ENCODE measurements at places on chromosomes 5 and 9. TPM values are rescaled to one million over a fixed set of nuclear protein-coding genes. Genes with fewer than 3 reads are reported as not detected.

DNA sequence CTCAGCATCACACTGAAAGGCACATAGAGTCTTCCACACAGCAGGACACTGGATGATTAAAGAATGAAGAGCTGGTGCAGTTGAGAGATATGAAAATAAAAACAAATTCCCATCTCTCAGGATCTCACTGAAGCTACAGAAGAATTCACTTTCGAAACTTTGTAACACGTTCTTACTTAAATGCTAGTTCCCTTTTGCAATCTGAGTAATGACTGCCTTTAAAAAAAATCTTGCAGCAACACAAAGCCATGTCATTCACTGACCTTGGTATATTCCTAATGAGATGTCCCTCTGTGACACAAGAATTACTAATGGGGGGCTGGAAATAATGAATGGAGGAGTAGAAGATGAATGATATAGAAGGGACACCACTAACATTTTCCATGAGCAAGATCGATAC lies 201.8 kb downstream of the GLIS3 start:
- H3K4me3 ChIP-seq, result no peak overlapping the region
- no peaks in the 10 kb centered on the region for H3K27me3 ChIP-seq
- no peak overlapping the region for H3K27ac ChIP-seq
- H3K36me3 ChIP-seq, result no peaks in the 10 kb centered on the region
- no peak for DNase-seq

DNA sequence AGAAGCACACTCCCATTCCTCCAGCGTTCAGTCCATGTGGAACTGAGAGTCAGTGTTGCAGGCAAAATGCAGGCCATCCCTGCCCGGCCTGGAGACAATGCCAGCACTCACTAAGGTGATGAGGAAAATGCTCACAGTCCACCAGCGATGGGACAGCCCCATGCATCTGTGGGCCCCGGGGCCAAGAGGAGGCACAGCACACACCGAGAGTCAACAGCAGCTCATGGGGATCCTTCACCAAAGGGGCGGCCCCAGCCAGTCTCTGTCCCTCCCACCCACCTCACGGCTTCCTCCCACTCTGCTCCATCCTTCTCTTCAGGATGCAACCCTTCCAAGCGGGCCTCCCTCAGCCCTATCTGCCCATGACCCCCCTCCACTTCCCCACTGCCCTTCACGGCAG lies 6.2 kb downstream of the SEMA4D start:
- no peak for DNase-seq
- H3K4me1 ChIP-seq, result peaks cover 97% of the 10 kb centered on the region
- peaks cover 3% of the 10 kb centered on the region for H3K36me3 ChIP-seq
- no peaks in the 10 kb centered on the region for H3K27me3 ChIP-seq
- H3K27ac ChIP-seq, result peak overlapping the region; percentile 96

DNA sequence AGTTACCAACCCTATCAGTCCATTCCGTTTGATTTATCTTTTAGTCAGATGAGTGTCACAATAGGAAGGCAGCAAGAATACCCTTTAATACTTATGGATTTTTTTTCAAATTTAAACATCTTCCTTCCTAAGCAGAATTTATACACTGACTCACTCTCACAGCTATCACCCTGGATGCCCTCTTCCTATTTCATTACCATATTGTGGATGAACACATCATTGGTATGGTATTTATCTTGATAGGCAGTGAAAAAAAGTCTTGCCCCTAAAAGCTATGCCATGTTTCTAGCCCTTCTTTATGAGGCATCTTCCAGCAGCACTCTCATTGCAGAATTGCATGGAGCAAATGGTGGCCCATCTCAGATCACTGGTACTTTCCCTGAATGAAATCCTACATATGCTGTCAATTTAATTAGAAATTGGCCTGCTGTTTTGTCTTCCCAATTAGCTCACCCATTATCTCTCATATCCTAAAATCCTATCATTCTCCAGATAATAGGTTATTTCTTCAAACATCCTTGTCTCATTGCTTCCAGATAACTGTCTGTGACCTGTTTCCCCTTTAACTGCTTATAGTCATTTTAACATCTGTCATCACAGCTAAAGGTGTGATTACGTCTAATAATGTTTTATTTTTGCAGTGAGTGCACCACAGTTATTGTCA lies 433.5 kb upstream of the POU5F2 start:
- no peaks in the 10 kb centered on the region for H3K27me3 ChIP-seq
- no peak overlapping the region for H3K27ac ChIP-seq
- H3K36me3 ChIP-seq, result no peaks in the 10 kb centered on the region
- DNase-seq, result no peak

GRCh38 chr9:27165670-27166069 lies 56.6 kb downstream of the TEK start:
- H3K36me3 ChIP-seq, result peaks cover 6% of the 10 kb centered on the region
- H3K4me1 ChIP-seq, result no peaks in the 10 kb centered on the region
- H3K4me3 ChIP-seq, result no peak overlapping the region
- DNase-seq, result no peak

- no peak overlapping the region for H3K27ac ChIP-seq
- H3K4me3 ChIP-seq, result no peak overlapping the region
- no peaks in the 10 kb centered on the region for H3K36me3 ChIP-seq
- no peak for DNase-seq
- H3K27me3 ChIP-seq, result peaks cover 8% of the 10 kb centered on the region
These were observed 218.7 kb downstream of the MELK start for GRCh38 chr9:36791222-36791950.

GRCh38 chr5:6592601-6593000 lies 40.2 kb downstream of the NSUN2 start:
- no peak overlapping the region for H3K27ac ChIP-seq
- DNase-seq, result no peak
- peaks cover 16% of the 10 kb centered on the region for H3K36me3 ChIP-seq

DNA sequence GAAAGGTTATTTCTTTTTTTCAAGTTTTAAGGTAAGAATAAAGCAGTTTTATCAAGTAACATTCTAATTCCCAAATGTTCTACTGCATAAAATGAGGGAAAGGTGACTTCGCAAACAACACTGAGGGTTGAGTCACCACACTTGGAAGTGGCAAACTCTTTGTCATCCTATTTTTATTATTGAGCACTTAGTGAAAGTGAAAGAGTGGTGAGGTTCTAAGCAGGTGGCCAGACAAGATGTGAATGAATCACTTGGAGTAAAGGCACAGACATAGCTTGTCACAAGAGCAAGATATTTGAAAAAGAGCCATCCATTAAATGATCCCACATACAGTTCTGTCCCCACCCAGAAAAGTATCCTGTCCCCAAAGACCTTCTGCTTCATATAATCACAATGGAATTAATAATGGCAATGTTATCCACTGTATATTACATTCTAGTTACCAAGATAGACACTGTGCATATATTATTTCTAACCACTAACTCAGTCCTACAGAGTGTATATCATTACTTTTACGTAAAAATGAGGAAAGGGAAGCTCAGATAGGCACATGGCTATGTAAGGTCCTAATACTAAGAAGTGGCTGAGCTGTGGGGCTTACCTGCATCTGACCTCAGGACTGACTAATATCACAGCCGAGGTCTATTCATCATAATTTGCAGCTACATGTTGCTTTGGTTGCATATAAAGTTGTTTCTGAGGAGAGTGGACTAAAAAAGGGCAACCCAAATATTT lies 730.4 kb upstream of the MEF2C start:
- no peak overlapping the region for H3K4me3 ChIP-seq
- H3K36me3 ChIP-seq, result no peaks in the 10 kb centered on the region
- no peaks in the 10 kb centered on the region for H3K4me1 ChIP-seq
- DNase-seq, result no peak
- H3K27me3 ChIP-seq, result no peaks in the 10 kb centered on the region

DNA sequence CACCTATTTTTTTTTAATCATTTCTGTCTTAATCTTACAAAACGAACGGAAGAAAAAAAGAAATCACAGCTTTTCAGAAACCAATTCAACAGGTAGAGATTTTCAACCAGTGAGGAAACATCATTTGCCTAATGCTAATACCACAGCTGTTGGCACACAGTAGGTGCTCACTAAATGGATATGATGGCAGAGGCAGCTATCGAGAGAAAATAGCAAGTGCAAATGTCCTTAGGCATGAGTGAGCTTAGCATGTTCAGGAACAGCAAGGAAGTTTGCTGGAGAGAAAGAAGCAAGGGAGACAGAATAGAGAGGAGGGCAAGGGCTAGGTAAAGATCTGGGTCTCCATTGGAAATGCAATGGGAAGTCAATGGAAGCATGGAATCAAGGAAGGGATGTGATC lies 49.2 kb downstream of the CEMIP2 start:
- H3K4me1 ChIP-seq, result peaks cover under 1% of the 10 kb centered on the region
- H3K27ac ChIP-seq, result peak overlapping the region; percentile 6
- no peak overlapping the region for H3K4me3 ChIP-seq
- H3K36me3 ChIP-seq, result peaks cover 8% of the 10 kb centered on the region
- H3K27me3 ChIP-seq, result no peaks in the 10 kb centered on the region

Gene ADAMTS2
- not detected for total RNA-seq

Measured in naive thymus-derived CD8-positive, alpha-beta T cell (primary cell).